Anterior cingulate cortex (tissue), 58 donors: ENCODE measurements at places on chromosomes 2 and 18.
A peak's percentile ranks its signal among the peaks of the same experiment; 100 is the strongest.

DNA sequence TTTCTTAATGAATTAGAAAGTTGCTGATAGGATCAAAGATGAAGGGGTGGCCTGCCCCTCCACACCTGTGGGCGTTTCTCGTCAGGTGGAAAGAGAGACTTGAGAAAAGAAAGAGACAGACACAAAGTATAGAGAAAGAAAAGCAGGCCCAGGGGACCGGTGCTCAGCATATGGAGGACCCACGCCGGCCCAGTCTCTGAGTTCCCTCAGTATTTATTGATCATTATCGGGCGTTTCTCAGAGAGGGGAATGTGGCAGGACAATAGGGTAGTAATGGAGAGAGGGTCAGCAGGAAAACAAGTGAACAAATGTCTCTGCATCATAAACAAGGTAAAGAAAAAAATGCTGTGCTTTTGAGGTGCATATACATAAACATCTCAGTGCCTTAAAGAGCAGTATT, 144.3 kb downstream of the CCDC102B start:
- no peak for DNase-seq

- no peak for DNase-seq
These were observed 426.2 kb upstream of the MEX3C start for GRCh38 chr18:51623653-51624052.

DNA sequence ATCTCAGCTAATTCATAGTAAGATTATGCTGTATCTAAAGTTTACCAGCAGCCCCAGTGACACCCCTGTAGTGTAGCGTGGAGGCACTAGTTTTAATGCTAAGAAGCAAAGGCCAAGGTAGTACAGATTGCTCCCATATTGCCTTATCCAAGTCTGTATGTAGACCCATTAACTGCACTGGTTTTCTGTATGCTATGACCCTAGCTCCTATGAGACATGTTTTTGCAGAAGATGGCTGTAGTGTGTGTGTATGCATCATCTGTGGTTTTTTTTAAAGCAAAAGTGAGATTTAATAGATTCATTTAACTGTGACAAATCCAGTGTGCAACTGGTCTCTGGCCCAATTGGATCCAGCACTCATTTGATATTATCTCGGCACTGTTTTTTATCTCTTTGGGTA, 86.5 kb downstream of the HAUS1 start:
- no peak for DNase-seq

- no peak for DNase-seq
These were observed 27.9 kb downstream of the IWS1 start for GRCh38 chr2:127498386-127498785.

GRCh38 chr2:85468096-85468703, 49.7 kb downstream of the SH2D6 start:
- DNase-seq, result no peak

DNA sequence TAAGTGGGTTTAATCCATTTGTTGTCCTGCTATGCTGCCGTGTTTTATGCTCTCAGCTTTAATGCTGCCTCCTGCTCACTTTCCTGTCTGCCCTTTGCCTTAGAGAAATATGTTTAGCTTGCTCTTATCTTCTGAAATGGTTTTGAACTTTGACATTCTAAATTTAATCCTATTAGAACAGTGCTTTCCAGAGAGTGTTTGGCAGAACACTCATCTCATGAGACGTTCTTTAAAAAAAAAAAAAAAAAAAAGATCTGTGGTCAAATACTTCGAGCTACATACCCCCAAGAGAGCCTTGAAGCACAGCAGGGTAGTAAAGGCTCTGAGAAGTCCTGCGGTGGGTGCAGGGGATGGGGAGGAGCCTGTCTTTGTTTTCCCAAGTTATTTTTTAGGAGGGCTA, 161.3 kb downstream of the SPP2 start:
- no peak for DNase-seq

DNA sequence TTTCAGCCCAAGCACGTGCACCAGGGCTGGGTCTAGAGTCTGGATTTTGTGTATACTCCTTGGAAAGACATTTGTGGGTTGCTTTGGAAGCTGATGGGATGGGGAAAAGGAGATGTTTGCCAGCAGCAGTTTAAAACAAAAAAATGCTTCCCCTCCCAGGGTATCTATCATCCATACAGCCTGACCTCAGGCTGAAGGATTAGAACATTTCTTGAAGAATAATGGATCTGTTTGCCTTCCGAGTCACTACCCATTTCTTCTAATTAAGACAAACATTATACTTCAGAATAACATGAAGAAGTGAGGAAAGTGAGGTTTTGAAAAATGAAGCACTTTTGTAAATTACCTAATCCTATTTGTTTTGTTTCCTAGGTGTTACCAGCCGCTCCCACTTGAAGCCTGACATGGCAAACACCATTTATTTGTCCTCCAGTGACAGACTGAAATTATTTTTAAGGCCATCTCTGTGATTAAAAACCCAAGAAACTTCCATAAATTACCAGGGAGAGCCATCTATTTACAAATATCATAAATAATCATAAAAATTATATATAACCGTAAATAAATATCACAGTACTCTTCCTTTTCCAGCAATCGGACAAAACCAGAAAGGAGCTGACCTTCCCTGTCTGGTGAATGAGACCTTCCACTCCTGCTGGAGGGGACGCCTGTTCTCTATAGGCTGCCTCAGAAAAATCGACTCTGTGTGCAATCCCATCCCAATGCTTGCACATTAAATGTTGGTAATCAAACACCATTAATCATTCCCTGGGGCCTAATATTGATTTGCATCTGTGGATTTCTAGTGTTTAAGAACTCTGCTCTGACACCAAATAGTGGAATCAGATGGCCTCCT, 106.8 kb downstream of the C1D start:
- DNase-seq, result no peak

- DNase-seq, result no peak
These were observed 559.5 kb upstream of the GCFC2 start for GRCh38 chr2:76270096-76270710.

DNA sequence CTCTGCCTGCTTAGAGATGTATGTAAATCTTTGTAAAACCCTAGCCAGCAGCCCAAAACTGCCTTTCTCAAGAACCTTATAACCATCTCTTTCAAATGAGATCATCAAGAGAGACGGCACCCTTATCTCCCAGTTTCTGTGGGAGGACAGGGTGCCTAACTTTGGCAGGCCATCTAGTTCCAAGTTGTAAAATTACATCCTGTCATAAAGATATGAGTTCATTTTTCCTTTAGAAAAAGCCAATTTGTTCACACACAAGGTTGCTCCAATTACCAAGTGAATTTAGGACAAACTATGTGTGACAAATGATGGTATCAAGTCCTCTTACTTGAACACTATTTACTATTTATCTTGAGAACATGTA, 65.3 kb downstream of the MEMO1 start:
- DNase-seq, result no peak

- DNase-seq, result no peak
These were observed 164.5 kb downstream of the PTH2R start for GRCh38 chr2:208570851-208571763.

GRCh38 chr2:21018290-21018689, 25.6 kb downstream of the APOB start:
- DNase-seq, result no peak

DNA sequence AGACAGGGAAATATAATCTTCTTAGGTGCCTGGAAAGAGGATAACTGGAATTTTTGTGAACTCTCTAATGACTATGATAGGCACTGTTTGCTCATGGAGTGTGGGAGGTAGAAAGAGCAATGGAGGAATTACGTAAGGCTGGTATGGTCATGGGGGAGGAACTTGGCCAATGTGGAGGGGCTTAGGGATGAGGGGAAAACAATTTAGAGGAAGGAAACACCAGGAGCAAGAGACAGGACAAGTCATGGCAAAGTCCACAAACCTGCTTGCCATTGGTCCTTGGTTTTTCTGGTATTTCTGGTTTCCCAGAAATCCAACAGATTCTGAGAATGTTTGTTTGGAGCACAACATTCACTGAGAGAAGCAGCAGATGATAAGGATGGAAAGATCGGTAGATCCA, 274.2 kb downstream of the DYSF start:
- no peak for DNase-seq

DNA sequence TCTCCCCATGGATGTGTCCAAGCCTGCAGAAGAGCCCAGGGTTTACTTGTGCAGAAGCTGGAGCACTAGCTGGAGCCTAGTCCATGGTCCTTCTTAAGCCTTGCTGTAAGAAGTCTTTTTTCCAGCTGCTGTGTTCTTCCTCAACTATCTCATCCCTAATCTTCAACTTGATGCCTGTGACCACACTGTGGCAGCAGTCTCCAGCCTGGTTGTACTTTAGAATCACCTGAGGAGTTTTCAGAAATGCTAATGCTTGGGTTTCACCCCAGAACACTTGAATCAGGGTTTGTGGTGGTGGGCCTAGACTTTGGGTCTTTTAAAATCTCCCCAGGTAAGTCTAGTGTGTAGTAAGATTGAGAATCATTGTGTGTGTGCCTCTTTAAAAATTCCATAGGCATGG, 173.6 kb downstream of the ADCYAP1 start:
- no peak for DNase-seq

- DNase-seq, result no peak
These were observed 44.7 kb downstream of the PID1 start for GRCh38 chr2:229226382-229226781.

GRCh38 chr2:112003576-112004252, 51.4 kb upstream of the TMEM87B start:
- DNase-seq, result no peak

GRCh38 chr2:102261467-102262135, 49.8 kb upstream of the IL1RL1 start:
- DNase-seq, result no peak

GRCh38 chr2:176665086-176665485, 395.8 kb downstream of the MTX2 start:
- no peak for DNase-seq

GRCh38 chr2:233244818-233245217, 6.7 kb upstream of the ATG16L1 start:
- no peak for DNase-seq

GRCh38 chr2:109497911-109498870, 115.6 kb downstream of the SEPTIN10 start:
- DNase-seq, result no peak

- DNase-seq, result peak; percentile 29
These were observed 43.4 kb upstream of the AP1S3 start for GRCh38 chr2:223880796-223881195.

DNA sequence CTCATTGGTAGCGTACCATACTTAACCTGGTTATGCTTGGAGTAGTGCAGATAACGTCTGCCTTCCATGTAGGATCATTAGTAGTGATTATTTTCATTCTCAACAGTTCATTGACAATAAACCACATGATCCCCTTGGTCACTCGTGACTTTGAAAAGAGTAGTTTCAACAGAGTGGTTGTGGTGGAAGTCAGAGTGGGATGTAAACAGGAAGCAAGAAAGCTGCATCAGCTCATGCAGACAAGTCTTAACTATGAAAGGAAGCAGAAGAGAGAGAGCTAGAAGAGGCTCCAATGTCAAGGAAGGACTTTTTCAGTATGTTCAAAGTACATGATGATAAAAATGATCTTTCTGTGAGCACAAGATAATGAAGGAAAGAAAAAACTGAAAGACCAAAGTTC, 287.4 kb downstream of the MBD2 start:
- no peak for DNase-seq

DNA sequence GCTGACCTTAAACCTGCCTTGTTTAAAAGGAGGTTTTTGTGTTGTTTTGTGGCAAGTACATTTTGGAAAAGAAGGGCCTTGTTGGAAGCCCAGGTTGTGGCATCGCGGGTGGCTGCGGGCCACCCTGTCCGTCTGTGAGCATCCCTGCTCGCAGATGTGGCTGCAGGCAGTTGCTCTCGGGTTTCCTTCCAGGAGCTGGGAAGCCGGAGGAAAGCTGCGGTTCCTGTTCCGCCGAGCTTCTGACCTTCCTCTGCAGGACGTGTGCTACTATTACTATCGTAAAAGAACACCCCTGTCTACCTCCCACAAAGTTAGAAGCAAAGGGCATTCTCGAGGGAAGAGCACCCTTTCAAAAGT, 766 bp downstream of the MFF start:
- DNase-seq, result peak; percentile 37

- DNase-seq, result no peak
These were observed 21.0 kb downstream of the MROH2A start for GRCh38 chr2:233799087-233799665.

GRCh38 chr2:98736464-98736889, 5.5 kb upstream of the MGAT4A start:
- no peak for DNase-seq

DNA sequence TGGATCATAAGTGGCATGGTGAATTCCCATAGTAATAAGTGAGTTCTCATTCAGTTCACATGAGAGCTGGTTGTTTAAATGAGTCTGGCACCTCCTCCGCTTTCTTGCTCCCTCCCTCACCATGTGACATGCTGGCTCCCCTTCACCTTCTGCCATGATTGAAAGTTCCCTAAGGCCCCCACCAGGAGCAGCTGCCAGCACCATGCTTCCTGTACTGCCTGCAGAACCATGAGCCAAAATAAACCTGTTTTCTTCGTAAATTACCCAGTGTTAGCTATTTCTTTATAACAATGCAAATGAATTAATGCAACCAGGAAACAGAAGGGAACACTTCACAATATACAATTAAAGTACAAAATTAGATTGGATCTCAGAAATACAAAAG, 257.0 kb downstream of the MREG start:
- no peak for DNase-seq

- no peak for DNase-seq
These were observed 76.4 kb downstream of the ZSWIM2 start for GRCh38 chr2:186772579-186772978.

- DNase-seq, result no peak
These were observed 864 bp upstream of the XPO1 start for GRCh38 chr2:61538920-61539520.

GRCh38 chr18:59041819-59042815, 97.6 kb upstream of the SEC11C start:
- DNase-seq, result peak; percentile 55

DNA sequence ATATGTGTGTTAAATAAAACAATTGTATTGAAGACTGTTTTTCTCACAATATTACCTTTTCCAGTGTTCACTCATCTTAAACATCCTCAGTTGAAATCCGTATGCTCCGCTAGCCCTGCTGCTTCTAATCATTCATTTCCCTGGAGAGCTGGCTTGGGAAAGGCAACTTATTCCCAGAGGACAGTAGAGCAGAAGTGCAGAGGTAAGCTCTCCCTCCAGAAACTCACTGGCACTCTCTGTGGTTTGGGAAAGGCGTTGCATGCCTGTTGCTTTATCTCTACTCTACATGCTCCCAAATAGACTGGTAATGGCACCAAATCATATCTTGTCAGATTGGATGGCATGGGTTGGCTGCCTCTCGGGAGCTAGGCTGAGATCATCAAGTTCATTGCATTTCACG, 117.1 kb upstream of the BOD1L2 start:
- no peak for DNase-seq

- no peak for DNase-seq
These were observed 19.1 kb upstream of the RAB11FIP5 start for GRCh38 chr2:73131807-73132206.

DNA sequence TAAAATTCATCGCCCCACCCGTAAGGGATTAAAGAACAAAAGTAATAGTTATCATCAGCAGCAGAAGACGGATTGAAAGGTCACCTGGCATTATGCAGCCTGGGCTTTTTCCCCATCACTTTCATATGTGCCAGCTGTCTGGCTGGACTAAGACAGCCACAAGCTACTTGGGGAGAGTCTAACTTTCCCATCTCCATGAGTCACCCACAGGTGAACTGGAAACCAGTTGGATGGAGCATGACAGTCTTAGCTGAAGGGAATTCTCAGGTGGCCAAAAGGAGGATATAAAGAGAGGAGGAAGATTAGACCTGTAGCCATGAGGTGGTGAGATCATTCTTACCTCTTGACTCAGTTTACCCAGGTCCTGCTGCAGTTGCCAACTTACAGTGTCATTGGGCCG, 7.0 kb upstream of the FAM178B start:
- DNase-seq, result no peak
